NCI-H1694 treated with DMSO at 0.1 percent for 48 hours (cell line): ENCODE measurements at places on chromosomes 2 and 18.

- no peak for DNase-seq
Measured at GRCh38 chr18:37332628-37333420, 232.8 kb downstream of the CELF4 start.

DNA sequence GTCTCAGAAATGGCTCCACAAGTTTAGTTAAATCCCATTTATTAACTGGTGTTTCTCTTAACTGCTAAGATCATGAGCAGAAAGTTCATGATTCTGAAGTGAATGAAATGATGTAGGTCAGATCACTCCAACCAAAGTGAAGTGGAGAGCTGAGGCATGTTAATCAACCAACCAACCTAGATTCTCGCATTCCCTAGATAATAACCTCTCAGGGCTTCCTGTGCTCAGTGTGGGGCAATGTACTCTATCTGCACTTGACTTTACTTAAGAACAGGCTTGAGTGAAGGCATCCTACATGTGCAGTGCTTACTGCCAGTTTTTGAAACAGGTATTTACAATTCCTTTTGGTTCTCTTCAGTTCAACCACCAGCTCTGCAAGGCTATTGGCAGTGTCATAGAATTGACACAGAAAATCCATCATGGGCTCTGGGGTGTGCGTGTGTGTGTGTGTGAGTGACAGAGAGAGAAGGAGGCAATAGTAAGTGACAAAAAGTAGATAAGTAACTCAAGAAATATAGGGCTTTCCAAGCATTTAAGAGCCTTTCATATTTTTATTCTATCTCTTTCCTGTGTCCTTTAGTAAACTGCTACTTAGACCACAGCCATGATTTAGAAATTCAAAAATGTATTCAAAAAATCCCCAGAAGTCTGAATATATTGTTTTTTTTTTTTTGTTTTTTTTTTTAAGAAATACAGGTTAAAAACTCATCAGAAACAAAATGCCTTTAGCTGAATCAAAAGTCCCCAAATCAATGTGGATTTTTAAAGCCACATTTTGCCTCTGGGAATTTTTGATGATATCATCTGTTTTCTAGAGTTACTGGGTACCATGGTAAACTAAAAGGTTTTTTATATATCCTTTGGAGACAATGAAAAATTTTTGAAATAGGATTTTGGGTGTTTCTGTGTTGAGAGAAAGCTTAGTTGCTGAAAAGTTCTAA is 28.6 kb downstream of the DOCK10 start:
- no peak for DNase-seq

GRCh38 chr2:75268112-75268511 is 68.8 kb upstream of the TACR1 start:
- DNase-seq, result no peak

- no peak for DNase-seq
Measured at GRCh38 chr2:127927384-127927783, 41.6 kb upstream of the AMMECR1L start.

DNA sequence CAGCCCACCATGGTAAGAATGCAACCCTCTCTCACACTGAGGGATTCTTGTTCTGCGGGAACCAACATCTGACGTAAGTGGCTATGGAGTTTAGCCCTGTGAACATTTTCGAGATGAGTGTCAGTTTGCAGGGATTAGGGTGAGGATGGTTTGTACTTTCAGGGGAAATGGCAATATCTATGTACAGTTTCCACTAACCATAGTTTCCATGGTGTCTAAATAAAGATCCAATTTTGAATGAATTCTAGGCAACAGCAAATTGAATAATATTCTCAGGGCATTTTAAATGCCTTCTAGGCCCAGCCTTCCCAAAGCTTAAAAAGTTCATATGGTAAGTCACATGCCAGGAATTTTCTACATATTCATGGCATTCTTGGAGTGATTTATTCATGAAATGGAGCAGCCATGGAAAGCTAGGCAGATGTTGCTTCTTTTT is 105.4 kb upstream of the MMADHC start:
- no peak for DNase-seq

DNA sequence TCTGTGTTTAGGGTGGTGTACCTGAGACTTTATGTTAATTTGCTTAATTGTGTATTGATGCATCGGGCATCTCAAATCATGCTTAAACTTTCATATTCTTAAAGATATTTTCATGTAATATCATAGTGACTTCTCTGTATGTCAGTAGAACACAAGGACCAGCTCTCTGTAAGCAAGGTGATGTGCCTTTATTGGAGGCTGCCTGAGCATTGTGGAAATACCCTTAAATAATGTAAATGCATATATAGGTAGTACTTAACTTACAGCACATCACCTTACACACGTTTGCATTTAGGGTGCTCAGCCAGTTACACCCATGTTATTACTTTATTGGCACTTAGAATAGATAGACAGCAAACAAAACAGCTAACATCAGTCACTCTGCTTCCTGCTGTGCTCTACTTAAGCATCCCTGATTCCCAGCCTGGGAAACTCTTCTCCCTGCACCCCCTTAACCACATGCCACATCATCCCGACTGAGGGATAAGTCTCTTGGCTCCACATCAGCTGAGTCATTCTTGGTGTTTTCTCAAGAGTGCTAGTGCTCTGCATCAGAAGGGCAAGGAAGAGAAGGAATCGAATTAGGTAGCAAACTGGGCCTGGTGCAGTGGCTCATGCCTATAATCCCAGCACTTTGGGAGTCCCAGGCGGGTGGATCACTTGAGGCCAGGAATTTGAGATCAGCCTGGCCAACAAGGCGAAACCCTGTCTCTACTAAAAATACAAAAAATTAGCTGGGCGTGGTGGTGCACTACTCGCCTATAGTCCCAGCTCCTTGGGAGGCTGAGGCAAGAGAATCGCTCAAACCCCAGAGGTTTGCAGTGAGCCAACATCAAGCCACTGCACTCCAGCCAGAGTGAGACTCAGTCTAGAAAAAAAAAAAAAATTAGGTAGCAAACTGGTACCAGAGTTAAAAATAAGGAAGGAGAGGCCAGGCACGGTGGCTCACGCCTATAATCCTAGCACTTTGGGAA is 108.7 kb downstream of the MAP3K20 start:
- no peak for DNase-seq

- DNase-seq, result no peak
Measured at GRCh38 chr2:197386242-197386641, 48.6 kb downstream of the SF3B1 start.

- DNase-seq, result no peak
Measured at GRCh38 chr2:19829672-19830071, 72.1 kb downstream of the TTC32 start.

GRCh38 chr2:9313443-9313842 is 106.8 kb downstream of the ASAP2 start:
- no peak for DNase-seq

DNA sequence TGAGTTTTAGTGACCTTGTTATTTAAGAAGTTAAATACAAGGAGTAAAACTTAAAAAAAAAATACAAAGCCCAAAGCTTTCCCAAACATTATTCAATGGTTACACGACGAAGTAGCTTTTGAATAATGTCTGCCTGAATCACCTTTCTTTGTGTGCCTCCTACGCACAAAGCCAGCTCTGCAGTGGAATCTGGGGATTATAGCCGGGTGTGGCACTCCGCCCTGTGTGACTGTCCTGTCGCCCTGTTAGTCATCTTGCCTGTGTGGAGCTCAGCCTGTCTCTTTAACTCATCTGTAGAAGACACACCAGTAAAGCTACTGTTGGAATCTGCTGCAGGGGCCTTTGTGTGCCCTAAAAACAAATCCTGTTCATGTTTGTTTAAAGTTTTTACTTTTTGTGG is 79.4 kb upstream of the TCF7L1 start:
- no peak for DNase-seq

GRCh38 chr2:167054881-167055280 is 166.6 kb downstream of the XIRP2 start:
- DNase-seq, result no peak

DNA sequence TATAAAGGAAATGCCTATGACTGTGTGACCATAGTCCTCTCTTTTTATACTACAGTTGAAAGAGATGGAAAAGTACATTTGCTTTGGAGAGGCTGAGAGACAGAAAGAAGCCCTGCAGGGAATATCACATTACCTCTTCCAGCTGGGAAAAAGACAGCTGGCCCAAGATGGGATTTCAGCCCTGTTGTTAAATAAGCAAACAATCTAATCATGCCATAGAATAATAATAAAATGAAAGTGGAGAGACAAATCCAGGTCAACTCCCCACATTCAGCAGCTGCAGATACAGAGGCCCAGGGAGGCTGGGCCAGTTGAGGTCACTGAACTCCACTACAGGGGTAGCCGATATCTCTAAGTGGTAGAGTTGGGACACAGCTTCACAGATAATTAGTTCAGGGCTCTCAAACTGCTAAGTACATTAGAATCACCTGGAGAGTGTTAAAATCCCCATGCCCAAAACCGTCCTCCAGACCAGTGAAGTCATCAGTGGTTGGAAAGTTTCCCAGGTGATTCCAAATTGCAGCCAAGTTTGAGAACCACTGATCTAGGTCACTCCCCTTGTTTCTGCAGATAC is 81.9 kb downstream of the MOGAT1 start:
- no peak for DNase-seq

GRCh38 chr2:168024459-168024858 is 222.9 kb downstream of the STK39 start:
- DNase-seq, result no peak

GRCh38 chr2:4174796-4175195 is 471.4 kb downstream of the DCDC2C start:
- no peak for DNase-seq

GRCh38 chr18:53843113-53843760 is 381.2 kb downstream of the MBD2 start:
- DNase-seq, result no peak

GRCh38 chr2:207180741-207181140 is 15.0 kb upstream of the KLF7 start:
- DNase-seq, result no peak

- no peak for DNase-seq
Measured at GRCh38 chr2:19811186-19811585, 90.6 kb downstream of the TTC32 start.

DNA sequence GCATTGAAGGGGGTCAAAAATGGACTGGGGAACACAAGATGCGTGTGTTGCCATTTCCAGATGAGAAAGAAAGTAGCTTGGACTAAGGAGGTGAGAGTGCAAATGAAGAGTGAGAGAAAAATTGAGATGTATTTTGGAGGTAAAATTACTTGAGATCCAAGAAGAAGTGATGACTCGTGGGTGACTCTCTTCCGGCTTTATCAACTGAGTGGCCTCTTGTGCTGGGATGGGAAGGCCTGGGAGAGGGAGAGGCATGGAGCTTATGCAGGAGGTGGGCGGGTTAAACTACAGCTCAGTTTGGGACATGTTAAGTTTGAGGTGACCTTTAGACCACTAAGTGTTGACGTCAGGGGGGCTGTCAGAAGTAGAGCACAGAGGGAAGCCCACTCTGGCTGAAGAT is 34.9 kb downstream of the SULT1C2 start:
- no peak for DNase-seq

DNA sequence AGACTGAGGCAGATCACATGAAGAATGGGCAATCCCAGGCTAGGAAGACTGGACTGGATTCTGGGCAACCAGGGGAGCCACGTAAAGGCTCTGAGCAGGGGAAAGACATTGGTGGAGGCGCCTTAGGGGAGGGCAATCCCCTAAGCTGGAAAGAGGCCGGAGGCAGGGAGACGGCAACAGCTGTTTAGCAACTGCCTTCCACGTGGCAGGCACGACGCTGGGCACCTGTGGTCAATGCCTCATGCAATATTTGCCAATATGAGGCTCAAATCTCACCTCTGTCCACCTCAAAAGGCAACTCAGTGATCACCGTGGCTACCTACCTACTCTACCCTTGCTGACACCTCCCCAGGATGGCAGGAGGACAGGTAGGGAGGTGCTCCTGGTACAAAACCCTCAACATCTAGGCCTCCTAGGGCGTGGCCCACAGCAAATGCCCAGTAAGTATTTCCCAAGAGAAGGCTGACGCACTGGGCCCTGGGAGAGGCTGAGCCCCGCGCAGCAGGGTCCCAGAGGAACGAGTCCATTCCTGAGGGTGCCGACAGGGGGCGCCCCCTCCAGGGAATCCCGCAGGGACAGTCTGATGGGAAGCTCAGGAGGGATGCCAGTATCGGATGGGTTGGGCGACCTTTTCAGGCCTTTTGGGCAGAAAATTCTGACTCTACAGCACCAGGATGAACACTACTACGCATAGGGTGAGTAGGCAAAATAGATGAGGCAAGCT is 8.9 kb downstream of the BOLA3 start:
- no peak for DNase-seq

DNA sequence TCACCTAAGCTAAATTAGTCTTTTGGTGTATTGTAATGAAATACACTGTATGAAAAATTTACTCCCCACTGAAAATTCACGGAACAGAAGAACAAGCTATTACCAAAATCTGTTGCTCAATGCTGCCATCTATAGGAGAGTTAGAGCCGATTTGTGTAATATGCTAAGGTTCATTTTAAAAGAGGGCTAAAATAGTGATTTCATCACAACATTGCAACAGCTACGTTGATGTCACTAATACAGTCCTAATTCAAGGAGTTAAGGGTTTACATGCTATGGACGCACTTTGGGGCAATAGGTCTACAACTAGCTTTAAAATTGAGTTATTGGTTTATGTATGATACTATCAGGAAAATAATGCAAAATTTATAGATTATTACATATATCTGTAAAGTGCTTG is 3.0 kb upstream of the IRS1 start:
- DNase-seq, result peak; percentile 84

GRCh38 chr2:241935314-241935713 is 65.8 kb downstream of the RTP5 start:
- no peak for DNase-seq

DNA sequence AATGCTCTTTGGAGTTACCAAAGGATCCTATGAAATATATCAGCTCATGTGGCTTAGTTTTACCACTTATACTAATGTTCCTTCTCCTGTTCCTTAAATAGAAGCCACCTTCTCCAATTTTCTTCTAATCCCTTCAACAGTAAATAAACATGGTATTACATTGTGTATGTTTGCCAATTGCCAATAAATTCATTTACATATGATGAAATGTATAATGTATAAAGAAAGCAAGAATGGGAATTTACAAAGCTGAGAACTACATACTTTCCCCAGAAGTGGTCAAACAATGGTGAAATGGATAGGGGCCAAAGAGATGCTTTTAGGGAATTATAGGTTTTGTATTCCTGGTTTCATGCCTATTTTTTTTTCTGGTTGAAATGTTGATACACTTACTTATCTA is 894.2 kb upstream of the CRIM1 start:
- DNase-seq, result no peak

GRCh38 chr18:62744076-62744968 is 29.0 kb downstream of the PHLPP1 start:
- no peak for DNase-seq

DNA sequence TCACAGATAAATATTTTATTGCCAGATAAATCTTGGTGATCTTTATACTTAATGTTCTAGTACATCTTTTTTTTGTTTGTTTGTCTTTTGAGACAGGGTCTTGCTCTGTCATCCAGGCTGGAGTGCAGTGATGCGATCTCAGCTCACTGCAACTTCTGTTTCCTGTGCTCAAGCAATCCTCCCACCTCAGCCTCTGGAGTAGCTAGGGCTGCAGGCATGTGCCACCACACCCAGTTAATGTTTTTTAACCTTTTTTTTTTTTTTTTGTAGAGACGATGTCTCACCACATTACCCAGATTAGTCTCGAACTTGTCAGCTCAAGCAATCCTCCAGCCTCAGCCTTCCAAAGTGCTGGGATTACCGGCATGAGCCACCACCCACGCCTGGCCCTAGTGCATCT is 9.1 kb upstream of the C1GALT1C1L start:
- no peak for DNase-seq
